ENCODE measurements at places on chromosomes 3 and 15. TPM values are rescaled to one million over a fixed set of nuclear protein-coding genes. Genes with fewer than 3 reads are reported as not detected.
A peak's percentile ranks its signal among the peaks of the same experiment; 100 is the strongest.

The SPINK8 gene
- total RNA-seq = not detected

The SUSD5 gene
- total RNA-seq = not detected

The C3orf85 gene
- not detected for total RNA-seq

The PODXL2 gene
- 1.2 TPM for total RNA-seq

GRCh38 chr3:150349314-150350097, 58.6 kb upstream of the TSC22D2 start:
- DNase-seq = no peak

GRCh38 chr3:109963831-109964230, 626.5 kb upstream of the DPPA4 start:
- no peak for DNase-seq

GRCh38 chr3:129131465-129132088, 10.0 kb upstream of the RAB43 start:
- no peak for DNase-seq

DNA sequence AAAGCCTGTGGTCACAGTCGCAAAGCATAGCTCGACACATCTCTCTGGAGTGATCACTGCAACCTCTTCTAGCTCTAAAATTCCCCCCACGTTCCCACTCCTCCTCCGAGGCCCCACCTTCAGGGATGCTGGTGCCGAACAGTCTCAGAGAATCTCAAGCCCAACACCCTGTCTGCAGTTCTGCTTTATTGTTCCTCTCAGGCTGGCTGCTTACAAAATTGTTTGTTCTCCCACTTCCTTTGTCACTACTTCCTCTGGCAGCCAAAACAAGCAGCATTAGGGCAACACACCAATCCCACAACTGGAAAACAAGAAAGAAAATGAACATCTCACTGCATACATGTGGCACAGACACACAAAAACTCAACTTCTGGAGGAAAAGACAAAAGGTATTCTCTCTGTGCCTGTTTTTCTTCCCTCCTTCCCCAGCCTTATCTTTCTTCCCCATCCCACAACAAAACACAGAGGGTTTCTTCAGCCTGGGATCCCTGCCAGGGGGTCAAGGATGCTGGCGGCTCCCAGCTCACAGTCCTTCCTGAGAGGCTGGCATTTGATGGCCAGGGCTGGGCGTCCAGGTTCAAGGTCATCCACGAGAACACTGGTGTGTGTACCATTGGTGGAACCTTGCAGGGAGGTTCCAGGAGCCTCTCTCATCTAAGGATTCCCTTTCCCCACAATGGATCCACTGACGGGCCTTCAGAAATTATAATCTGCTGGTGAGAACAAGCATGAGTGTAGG, 108.4 kb downstream of the TMCO5A start:
- DNase-seq = no peak

DNA sequence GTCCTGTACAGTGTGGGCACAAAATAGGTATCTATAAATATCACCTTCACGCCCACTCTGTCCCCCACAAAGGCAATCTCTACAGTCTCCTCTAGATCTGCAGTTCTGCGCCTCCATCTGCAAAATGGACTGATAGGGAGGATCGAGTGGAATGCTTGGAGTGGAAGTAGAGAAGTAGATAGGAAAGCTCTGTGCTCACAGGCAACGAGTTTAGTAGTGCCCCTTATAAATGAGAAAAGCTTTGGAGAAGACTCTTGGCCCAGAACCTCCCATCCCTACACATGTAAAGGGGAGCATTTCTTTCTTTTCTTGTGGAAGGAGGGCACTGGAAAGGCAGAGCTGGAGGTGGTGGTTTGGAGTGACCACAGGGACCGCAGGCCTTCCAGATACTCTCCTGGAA, 88.5 kb downstream of the ZNF621 start:
- DNase-seq = no peak

- DNase-seq = no peak
These were observed 1102.2 kb downstream of the IGSF11 start for GRCh38 chr3:117932441-117932840.

DNA sequence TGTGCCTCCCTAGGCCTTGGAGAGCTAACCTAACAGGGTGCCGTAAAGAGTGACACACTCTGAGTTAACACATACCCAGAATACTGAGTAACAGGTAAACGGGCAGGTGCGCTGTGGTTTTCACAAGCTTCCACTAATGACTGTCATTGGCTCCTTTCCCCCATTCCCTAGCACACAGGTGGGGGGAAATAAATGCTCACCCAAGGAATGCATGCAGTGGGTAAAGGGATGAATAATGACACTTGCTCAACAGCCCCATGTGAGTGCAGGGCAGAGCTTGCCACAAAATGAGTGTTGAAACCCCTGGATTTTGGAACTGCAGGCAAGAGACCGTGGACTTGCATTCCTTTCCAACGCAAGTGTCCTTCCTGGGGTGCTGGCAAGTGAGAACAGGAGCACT, 57.6 kb downstream of the ADAMTS17 start:
- no peak for DNase-seq

- DNase-seq = no peak
These were observed 260.5 kb downstream of the PTPRG start for GRCh38 chr3:61821823-61822251.

GRCh38 chr3:41265823-41266273, 66.5 kb downstream of the CTNNB1 start:
- DNase-seq = no peak

GRCh38 chr3:194304186-194304917, 46.8 kb downstream of the CPN2 start:
- DNase-seq = peak; percentile 9

DNA sequence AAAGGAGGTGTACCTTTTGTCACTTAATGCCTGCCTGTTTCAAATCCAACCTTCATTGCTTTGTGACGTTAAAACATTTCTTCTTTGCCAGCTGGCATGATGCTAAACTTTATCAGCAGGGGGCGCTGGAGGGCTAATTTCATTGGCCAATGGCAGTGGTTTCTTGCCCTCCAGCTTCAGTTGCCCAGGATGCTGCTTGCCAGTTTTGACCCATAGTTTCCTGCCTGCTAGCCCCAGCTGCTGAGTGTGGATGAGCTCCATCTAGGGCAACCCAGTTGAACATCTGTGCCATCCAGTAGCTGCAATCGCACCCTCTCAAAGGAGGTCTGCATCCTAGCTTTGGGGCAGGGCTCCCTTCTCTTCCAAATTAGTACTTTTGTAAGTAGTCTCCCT, 22.1 kb downstream of the ACKR2 start:
- peak; percentile 88 for DNase-seq

- no peak for DNase-seq
These were observed 76.8 kb downstream of the ZPLD1 start for GRCh38 chr3:102511639-102512038.

DNA sequence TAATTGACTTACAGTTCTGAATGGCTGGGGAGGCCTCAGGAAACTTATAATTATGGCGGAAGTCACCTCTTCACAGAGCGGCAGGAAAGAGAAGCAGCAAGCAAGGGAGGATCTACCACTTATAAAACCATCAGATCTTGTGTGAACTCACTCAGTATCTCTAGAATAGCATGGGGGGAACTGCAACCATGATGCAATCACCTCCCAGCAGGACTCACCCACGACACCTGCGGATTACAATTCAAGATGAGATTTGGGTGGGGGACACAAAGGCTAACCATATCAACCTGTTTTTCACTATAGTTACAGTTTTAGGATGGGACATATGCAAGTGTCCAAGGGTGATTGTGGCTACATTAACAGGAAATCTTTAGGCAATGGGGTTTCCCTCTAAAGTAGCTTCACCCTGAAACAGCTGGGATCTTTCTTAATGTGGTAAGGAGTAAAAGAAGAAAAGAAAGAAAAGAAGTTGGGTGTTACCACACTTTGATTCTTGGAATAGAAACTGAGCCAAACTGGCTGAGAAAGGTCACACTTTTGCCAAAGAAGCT, 453.8 kb downstream of the OTOL1 start:
- no peak for DNase-seq

GRCh38 chr3:159253860-159254259, 452.0 kb downstream of the MFSD1 start:
- DNase-seq = no peak
